ENCODE measurements at places on chromosomes 11 and 22. TPM values are rescaled to one million over a fixed set of nuclear protein-coding genes. Genes with fewer than 3 reads are reported as not detected.

GRCh38 chr11:29628609-29629008, 388.2 kb downstream of the KCNA4 start:
- no peaks in the 10 kb centered on the region for H3K36me3 ChIP-seq
- H3K4me1 ChIP-seq = no peaks in the 10 kb centered on the region
- H3K27ac ChIP-seq = no peak overlapping the region
- H3K4me3 ChIP-seq = no peak overlapping the region
- DNase-seq = no peak

- H3K27me3 ChIP-seq = no peaks in the 10 kb centered on the region
- DNase-seq = no peak
- no peak overlapping the region for H3K4me3 ChIP-seq
- H3K27ac ChIP-seq = no peak overlapping the region
- no peaks in the 10 kb centered on the region for H3K4me1 ChIP-seq
- no peaks in the 10 kb centered on the region for H3K36me3 ChIP-seq
Measured at GRCh38 chr11:23723861-23724260, 773.0 kb upstream of the LUZP2 start.

DNA sequence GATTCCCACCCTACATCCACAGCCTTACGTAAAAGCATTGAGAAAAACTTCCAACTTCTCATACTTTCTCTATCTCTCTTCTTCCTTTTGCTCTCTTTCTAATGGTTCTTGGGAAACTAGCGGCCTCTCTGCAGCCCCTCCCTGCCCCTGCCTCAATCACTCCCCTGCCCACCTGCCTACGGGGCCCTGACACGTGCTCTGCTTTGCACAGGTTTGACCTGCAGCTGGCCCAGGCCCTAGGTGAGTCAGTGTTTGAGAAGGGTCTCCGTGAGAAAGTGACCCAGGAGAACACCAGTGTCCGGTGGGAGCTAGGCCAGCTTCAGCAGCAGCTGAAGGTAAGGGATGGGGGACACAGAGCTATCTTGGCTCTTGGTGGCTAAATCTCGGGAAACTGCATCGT, 160.4 kb downstream of the MYO18B start:
- no peak overlapping the region for H3K4me3 ChIP-seq
- H3K27ac ChIP-seq = no peak overlapping the region
- H3K36me3 ChIP-seq = no peaks in the 10 kb centered on the region
- H3K4me1 ChIP-seq = no peaks in the 10 kb centered on the region
- peaks cover 6% of the 10 kb centered on the region for H3K27me3 ChIP-seq

DNA sequence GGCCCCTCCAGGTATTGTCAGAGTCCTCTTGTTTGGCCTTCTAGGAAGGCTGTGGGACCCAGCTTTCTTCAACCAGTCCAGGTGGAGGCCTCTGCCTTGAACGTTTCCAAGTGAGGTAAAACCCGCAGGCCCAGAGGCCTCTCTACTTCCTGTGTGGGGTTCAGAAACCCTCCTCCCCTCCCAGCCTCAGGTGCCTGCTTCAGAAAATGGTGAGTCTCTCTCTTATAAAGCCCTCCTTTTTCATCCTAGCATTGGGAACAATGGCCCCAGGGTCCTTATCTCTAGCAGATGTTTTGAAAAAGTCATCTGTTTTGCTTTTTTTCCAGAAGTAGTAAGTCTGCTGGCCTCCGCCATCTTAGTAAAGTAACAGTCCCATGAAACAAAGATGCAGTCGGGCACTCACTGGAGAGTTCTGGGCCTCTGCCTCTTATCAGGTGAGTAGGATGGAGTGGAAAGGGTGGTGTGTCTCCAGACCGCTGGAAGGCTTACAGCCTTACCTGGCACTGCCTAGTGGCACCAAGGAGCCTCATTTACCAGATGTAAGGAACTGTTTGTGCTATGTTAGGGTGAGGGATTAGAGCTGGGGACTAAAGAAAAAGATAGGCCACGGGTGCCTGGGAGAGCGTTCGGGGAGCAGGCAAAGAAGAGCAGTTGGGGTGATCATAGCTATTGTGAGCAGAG, at the start of gene CD3E:
Gene CD3E (plus strand): TSS at position 163 of the 681 bp plus-strand sequence. CDS start 223 bp downstream, at position 386.
- peaks cover 47% of the 10 kb centered on the region for H3K36me3 ChIP-seq
- peak within 1 kb of the TSS; percentile 99 for H3K27ac ChIP-seq
- DNase-seq = peak; percentile 88
- no peaks in the 10 kb centered on the region for H3K27me3 ChIP-seq

- DNase-seq = no peak
- H3K27ac ChIP-seq = no peak overlapping the region
- no peaks in the 10 kb centered on the region for H3K36me3 ChIP-seq
- no peak overlapping the region for H3K4me3 ChIP-seq
- H3K27me3 ChIP-seq = no peaks in the 10 kb centered on the region
Measured at GRCh38 chr11:7437696-7438095, 47.6 kb upstream of the OLFML1 start.

DNA sequence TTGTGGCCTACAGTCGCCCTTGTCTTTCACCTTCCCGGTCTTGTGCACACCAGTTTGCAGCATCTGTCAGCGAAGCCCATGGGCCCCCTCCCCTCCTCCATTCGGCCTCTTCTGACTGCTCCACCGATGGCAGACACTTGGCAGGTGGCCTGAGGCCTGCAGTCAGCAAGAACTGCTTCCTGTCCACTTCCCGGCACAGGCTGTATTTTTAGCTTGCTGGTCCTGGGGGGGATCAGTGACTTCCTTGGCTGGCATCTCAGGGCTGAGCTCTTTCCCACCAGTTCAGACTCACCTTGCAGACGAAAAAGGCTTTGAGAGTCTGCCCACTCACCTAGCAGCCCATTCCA, 106.4 kb downstream of the SYN3 start:
- H3K27ac ChIP-seq = no peak overlapping the region
- no peaks in the 10 kb centered on the region for H3K36me3 ChIP-seq
- H3K4me1 ChIP-seq = no peaks in the 10 kb centered on the region
- H3K4me3 ChIP-seq = no peak overlapping the region
- no peak for DNase-seq

GRCh38 chr11:68454767-68455166, 5.8 kb upstream of the PPP6R3 start:
- no peak overlapping the region for H3K4me3 ChIP-seq
- no peaks in the 10 kb centered on the region for H3K36me3 ChIP-seq
- no peak overlapping the region for H3K27ac ChIP-seq
- H3K27me3 ChIP-seq = no peaks in the 10 kb centered on the region
- DNase-seq = no peak
- H3K4me1 ChIP-seq = peaks cover under 1% of the 10 kb centered on the region

CCDC134 gene
- 15.9 TPM for total RNA-seq

TNNI2 gene
- 0.92 TPM for total RNA-seq

Measured in activated CD8-positive, alpha-beta T cell treated with anti-CD3 and anti-CD28 coated beads for 36 hours (primary cell).